ENCODE measurements at places on chromosomes 5 and 9.
A peak's percentile ranks its signal among the peaks of the same experiment; 100 is the strongest.

DNA sequence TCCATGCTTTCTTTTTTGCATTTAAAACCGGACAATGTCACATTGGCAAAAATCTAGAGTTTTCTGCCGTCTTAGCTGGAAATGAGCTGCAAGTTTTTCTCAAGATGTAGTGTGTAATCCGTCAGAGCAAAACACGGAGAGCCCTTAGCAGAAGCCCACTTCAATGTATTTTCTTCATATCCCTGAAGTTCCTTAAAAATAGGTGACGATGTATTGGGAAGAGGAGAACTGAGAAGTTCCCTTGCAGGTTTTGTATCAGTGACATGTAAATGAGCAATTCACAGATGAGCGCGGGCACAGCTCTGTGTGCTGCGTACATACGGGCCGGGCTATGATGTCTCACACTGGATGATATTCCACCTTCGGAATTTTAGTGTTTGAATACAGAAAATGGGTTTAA lies 14.8 kb upstream of the CLPTM1L start:
- DNase-seq: no peak

DNA sequence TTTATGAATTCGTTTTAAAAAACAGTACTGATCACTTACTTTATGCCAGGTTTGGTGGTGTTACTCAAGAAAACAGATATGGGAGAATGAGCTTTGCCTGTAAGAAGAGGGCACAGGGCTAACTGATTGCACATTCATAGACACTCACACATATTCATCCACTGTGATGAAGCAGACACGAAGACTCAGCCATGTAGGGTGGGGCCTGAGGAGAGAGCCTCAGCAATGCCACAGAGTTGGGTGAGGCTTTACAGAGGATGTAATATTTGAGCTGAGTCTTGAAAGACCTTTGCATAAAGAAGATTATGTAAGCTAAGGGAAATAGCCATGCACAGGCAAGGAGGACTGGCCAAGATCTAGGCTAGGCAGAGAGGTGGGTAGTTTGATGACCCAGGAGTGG lies 472.8 kb downstream of the PSAT1 start:
- DNase-seq: no peak

- no peak for DNase-seq
Observed at GRCh38 chr9:120894321-120895148, 17.5 kb upstream of the PHF19 start.

GRCh38 chr5:120254385-120254784 lies 209.7 kb upstream of the PRR16 start:
- no peak for DNase-seq

DNA sequence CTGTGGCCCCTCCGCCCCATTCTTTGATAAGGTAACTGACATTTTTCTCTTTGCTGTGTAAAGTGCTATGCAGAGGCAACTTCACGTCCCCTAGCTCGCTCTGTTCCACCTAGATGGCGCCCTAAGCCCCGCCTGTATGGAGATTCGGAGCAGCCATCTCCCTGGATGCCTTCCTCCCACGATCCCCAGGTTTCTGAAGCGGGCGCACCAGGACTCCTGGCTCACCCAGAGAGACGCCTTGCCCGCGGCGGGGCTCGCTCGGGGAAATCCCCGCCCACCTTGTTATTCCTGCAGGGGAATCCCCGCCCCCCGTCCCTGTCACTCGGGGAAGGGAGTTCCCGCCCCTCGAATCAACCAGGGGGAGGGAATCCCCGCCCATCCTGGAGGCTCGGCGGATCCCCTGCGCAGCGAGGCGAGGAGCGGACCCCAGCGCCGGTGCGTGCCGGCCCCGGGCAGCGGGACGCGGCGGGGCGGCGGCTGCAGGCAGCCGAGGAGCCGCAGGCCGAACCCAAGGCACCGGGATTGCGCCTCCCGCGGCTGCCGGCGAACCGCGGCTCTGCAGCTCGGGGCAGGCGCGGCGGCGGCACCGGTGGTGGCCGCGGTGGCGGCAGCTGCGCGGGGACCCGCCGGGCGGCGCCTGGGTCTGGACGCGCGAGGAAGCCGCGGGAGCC lies at the start of gene PDZD2:
Gene PDZD2 (plus strand): TSS at position 384 of the 671 bp plus-strand sequence.
- DNase-seq: peak; percentile 40

DNA sequence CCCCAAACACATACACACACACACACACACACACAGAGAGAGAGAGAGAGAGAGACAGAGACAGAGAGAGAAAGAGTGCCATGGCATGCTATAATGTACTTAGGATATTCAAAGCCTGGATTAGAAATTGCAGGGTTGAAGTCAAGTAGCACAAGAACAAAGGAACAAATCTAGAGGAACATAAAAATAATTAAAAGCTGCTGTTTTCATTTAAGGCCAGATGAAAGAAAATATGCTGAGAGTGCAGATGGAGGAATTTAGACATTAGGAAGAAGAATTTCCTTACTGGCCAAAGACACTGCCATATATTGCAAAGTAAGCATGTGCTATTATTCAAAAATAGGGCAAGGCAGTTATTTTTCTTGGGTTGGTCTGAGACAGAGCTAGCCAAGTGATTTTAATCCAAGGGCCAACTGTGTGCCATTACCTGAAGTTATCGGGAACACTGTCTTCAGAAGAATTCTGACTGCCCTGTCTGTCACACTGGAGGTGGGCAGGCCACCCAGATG lies 31.7 kb downstream of the HSD17B3 start:
- no peak for DNase-seq

DNA sequence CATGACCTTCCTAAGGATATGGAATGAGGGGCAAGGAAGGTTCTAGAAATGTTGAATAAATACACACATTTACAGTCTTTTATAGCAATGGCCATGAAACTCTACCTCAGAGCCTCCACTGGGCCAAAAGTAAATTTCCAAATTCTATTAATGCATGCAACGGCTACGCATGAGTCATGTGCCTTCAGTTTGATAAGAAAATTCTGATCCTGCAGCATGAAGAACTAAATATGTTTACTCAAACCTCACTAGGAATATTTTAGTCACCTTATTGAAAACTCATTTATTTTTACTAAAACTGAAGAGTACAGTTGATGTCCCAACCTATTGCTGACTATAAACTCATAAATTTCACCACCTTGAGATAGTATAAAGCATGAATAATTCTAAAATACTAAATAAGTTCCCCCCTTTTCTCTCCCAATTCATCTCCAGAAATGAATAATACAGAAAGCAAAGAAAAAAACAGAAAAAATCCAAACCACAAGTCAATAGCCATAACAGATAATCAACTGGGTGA lies 92.4 kb downstream of the GNAQ start:
- DNase-seq: no peak

DNA sequence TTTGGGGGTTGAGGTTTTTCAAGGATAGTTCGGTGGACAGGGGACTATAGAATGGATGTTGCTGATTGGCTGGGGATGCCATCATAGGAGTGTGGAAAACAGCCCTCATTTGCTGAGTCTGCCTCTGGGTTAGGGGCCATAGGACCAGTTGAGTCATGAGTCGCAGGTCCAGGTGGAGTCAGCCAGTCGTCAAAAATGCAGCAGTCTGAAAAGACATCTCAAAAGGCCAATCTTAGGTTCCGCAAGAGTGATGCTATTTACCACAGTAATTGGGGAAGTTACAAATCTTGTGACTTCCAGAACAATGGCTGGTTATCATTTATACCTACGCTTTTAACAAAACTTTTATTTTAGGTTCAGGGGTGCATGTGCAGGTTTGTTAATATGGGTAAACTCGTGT lies 276.0 kb upstream of the DMRT1 start:
- DNase-seq: no peak

DNA sequence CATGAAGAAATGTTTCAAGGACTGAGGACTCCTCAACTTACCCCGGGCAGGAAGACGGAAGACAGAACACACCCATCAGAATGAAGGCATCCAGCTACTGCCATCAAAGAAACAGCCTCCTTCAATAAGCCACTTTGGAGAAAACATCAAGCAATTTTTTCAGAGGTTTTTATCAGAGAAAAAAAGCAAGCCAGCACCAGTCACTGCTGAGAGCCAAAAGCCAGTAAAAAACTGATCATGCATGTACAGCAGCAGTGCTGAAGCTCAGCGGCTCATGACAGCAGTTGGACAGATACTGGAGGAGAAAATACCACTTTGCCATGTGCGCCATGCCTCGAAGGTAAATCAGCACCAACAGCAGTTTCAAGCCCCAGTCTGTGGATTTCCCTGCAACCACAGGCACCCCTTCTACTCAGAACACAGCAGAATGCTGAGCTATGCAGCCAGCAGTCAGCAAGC lies 10.1 kb upstream of the ZNF484 start:
- no peak for DNase-seq

- no peak for DNase-seq
Observed at GRCh38 chr9:100066539-100066938, 32.3 kb downstream of the ERP44 start.

DNA sequence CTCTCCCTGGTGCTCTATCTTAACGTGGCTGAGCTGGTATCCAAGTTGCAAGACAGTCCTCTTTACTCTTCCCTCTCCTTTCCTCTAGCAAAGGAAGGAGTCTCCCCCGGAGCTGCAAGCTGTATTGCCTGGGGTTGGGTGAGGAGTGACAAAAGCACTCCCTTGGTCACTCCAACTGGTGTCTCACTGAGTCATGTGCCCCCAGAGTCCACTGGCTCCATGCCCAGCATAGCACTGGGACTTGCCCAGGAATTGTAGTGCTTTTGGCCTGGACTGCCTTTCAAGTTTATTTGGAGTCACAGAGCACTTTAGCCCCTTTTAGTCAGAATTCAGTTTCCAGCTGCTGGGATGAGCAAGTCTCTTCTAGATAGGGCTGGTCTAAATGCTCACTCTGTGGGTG lies 82.6 kb upstream of the FST start:
- no peak for DNase-seq

GRCh38 chr9:3528451-3528850 lies 2.6 kb upstream of the RFX3 start:
- no peak for DNase-seq

DNA sequence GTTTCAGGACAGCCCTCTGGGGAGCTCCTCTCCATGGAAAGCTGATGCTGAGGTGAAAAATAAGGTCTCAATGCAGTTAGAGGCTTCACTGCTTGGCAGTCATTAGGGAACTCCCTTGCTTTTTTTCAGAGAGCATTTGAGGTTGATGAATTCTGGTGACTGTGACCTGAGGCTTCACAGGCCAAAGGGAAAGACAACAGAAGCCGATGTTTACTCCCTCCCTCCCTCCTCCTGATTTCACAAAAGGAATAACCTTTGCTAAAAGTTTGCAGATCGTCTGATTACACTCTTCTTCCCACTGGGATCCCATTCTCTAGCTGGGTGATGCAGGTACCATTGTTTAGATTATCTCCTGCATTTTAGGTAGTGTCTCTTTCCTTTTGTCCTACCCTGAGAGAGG lies 329.4 kb downstream of the KIF4B start:
- no peak for DNase-seq

- no peak for DNase-seq
Observed at GRCh38 chr5:77356740-77357139, 135.4 kb downstream of the WDR41 start.

GRCh38 chr5:68418201-68418600 lies 202.6 kb downstream of the PIK3R1 start:
- DNase-seq: no peak

DNA sequence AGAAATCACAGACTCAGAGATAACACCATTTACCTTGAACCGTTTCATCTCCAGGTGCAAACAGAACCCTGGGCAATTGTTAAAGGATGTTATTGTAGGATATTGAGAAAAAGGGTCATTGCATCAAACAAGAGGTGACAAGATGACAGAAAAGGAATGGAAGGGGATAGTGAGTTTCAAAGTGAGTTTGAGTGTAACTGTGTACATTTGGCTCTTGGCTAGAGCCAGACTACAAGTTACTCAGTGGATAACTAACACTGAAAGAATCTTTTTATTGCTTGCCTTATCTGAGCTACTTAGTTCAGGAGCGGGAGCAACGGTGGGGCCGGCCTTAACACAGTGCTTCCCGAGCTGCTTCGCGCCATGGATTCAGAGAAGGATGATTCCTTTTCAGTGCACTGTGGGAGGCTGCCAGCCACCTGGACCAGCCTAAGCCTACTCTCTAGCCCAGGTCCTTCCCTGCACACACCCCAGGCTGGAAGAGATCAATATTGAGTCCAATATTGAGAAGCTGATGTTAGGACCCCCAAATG lies 193.4 kb downstream of the ATPSCKMT start:
- DNase-seq: no peak

- no peak for DNase-seq
Observed at GRCh38 chr5:127766676-127767335, 63.6 kb downstream of the CCDC192 start.

DNA sequence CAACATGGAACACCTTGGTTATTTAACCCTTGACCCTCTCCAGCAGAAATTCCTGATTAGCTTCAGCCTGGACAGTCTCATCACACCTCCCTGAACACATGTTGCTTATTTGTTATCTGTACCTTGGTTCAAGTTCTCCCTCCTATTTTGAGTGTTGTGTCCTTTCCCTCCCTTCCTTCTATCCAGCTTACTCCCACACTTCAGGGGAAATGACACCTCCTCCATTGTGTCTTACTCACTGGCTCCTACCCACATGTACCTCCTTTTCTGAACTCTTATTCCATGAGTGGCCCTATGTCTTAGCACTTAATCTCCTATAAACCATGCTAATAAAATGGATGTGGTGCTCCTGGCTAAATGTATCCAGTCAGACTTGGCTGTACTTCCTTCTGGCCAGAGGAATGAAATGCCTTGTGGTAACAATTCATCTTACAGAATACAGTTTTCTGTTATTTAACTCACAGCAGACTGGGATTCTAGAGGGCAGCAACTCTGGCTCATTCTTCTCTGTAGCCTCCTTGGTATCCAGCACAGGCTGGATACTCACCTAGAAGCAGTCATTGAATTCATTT lies 11.2 kb downstream of the LIX1 start:
- no peak for DNase-seq

GRCh38 chr9:286071-286740 lies 71.5 kb downstream of the DOCK8 start:
- no peak for DNase-seq

GRCh38 chr5:141910271-141910673 lies 13.4 kb upstream of the DELE1 start:
- no peak for DNase-seq

DNA sequence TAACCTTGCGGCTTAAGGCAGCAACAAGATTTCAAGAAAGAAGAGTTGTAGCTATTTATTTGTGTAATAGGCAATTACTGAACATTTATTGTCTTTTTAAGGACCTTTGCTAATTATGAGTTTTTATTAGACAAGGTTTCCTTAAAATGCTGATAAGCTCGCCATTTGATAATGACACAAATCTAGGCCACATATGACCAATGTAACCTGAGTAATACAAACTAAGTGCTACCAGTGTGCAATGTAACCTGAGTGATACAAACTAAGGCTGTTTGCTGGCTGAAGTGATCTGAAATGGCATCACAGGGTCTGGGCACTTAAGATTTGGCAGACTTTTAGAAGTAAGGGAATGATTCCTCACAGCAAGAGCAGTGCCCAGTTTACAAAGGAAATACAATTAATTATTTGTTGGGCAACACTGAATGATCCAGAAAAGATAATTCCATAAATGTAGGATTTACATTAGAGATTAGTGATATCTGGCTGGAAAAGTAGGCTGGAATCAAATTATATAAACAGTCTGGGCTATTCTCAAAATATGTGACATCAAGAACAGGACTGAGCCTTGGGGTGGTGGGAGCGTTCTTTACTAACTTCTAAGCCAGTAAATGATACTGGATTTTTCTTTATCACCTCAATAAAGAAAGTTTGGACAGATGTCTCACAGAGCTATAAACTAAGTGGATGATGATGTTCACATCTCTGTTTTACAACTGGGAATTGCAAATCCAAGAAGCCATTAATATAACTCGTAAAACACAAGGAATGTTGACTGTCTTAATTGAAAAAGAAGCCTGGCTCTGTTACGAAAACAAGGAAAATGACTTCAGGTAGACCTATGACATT lies 54.8 kb downstream of the MRPS27 start:
- DNase-seq: no peak

All from stimulated activated CD8-positive, alpha-beta memory T cell treated with anti-CD3 and anti-CD28 coated beads, Interleukin-15, amount 100 ng/mL, for 24 hours (primary cell).